CD4-positive, alpha-beta memory T cell (primary cell): ENCODE measurements at places on chromosomes 12 and 14. TPM values are rescaled to one million over a fixed set of nuclear protein-coding genes. Genes with fewer than 3 reads are reported as not detected.

GRCh38 chr12:75765170-75766059 is 254.0 kb upstream of the KRR1 start:
- no peak for DNase-seq

DNA sequence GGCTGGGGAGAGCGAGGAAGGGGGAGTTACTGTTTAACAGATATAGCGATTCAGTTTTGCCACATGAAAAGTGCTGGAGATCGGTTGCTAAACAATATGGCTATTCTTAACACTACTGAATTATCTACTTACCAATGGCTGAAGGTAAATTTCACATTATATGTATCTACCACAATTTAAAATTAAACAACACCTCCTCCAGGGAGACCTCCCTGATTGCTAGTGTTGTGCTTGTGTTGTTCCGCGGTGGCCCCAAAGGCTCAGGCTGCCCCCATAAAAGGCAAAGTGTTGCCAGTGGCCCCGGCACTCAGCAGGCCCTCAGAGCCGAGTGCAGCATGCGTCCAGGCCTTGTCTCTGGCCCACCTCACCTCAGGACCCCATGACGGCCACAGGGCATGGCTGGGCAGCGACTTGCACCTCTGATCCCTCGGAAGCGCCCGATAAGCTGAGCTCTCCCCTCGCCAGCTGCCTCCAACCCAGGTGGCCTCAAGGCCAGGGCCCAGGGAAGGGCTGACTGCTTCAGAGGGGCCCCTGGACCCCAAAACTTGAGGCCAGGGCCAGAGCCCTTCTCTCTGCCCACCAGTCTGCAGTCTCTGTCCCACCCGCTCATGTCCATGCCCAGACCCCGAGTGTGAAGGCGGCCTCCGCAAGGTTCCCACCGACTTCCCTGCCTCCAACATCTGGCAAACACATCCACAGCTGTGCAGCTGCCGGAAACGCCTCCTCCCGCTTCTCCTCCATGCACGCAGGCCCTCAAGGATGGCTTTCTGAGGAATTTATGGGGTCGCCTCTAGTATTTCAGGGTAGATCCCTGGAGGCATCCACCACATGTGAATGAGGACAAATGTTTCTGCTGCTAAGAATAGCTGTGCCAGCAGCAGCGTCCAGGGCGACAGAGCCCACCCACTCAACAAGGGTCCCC is 60.0 kb downstream of the NCOR2 start:
- DNase-seq, result no peak

- DNase-seq, result no peak
These were observed 412.2 kb upstream of the GARIN6 start for GRCh38 chr12:99235381-99235780.

- DNase-seq, result no peak
These were observed 3.3 kb downstream of the COL2A1 start for GRCh38 chr12:48000878-48001504.

DNA sequence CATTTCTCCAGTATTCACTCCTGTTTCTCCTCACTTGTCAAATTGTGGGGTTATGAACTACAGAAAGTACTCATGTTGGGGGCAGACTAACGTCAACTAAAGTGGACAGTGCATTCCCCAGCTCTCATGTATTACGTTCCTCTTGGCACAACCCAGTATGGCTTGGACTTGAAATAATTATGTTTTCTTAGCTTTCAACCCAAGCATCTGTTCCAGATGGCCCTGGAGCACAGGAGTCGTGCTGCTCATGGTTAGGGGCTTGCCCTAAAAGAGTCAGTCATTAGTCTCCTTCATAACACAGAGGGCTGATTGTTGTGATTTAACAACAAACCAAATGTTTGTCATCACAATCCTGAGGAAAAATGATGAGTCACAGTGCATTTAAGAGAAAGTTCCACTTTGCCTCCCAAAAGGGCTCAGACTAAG is 154.4 kb downstream of the RPAP3 start:
- no peak for DNase-seq

DNA sequence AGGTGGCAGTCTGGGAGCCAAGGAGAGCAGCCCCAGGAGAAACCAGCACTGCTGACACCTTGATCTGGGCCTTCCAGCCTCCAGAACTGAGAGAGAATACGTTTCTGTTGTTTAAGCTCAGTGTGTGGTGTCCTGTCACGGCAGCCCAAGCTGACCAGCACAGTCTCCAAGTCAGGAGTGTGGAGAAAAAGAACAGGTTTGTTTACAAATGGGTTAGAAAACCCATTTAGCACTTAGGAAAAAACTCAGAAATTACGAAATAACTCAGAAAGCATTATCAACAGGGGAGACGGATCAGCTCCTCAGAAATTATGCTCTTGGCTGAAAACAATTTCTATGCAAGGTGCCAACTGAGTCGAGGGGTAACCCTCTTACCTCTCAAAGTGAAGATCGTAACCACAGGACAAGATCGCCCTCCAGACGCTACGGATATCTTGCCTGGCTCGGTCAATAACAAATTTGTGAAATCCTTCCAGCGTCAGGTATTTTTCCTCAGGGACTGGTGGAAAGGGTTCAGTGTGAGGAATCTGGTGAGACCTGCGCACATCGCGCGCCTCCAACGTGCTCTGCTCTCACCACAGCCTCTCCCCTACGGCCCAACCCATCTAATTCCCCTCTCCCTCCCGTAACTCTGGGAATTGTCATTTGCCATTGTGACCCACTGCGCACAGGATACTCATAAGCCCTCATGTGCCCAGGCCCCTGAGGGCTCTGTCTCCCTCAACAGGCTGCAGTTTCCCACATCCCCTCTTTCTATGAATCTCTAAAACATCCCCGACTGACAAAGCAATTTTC is 50.2 kb downstream of the TRAFD1 start:
- DNase-seq, result no peak

GRCh38 chr12:4108803-4109345 is 164.7 kb upstream of the CCND2 start:
- DNase-seq, result no peak

DNA sequence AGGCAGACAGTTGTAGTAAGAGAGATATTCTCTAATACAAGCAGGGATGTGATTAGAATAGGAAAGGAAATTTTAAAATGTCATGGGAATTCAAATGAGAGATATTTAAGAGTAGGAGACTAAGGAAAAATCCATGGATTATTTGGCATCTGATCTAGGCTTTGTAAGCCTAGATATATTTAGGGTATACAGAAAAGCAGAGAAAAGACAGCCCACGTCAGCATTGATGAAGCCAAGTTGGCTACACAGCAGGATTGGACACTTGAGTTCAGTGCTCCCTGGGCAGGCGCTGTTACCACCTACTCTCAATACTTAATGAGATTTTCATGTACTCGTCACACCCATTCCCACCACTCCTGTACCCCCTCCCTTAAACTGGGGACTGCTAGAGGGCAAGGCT is 1.7 kb upstream of the KCNJ8 start:
- DNase-seq, result no peak

GRCh38 chr14:34027130-34027989 is 76.5 kb upstream of the EGLN3 start:
- no peak for DNase-seq

DNA sequence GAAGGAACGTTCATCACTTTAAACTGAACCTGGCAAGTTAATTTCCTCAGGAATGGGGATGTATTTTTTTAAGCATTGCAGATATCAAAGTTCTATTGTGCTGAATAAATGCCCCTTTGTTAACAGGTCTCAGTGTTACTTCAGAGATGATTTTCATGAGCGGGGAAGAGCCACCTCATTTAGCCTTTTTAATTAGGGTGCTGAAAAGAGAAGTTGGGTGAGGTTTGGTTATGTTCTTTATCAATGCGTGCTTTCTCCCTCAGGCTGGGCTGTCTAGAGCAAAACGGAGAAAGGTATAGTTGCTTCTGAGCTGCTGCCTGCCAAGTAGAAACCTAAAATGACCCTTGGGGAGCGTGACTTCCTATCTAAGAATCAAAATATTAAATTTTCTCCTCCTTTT is 8.0 kb upstream of the HIP1R start:
- no peak for DNase-seq

GRCh38 chr12:108253540-108253939 is 85.6 kb downstream of the CMKLR1 start:
- DNase-seq, result no peak

GRCh38 chr12:132148368-132149045 is 4.2 kb downstream of the NOC4L start:
- no peak for DNase-seq

DNA sequence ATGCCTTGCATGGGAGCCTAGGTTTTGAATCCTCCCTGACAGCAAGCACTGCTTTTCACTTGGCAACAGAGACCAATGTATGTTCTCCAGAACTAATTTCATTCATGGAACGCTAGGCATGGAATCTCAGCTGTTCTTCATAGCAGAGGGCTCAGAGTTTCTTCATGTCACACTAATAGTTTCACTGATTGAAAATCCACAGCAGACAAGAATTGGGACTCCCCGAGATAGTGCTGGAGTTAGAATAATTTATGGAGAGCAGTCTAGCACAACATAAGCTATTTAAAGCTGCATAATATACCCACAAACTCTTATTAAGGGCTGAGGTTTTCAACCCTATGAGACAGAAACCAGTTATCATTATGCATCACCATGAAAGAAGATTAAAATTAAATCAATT is 342.5 kb downstream of the TMEM132D start:
- no peak for DNase-seq

DNA sequence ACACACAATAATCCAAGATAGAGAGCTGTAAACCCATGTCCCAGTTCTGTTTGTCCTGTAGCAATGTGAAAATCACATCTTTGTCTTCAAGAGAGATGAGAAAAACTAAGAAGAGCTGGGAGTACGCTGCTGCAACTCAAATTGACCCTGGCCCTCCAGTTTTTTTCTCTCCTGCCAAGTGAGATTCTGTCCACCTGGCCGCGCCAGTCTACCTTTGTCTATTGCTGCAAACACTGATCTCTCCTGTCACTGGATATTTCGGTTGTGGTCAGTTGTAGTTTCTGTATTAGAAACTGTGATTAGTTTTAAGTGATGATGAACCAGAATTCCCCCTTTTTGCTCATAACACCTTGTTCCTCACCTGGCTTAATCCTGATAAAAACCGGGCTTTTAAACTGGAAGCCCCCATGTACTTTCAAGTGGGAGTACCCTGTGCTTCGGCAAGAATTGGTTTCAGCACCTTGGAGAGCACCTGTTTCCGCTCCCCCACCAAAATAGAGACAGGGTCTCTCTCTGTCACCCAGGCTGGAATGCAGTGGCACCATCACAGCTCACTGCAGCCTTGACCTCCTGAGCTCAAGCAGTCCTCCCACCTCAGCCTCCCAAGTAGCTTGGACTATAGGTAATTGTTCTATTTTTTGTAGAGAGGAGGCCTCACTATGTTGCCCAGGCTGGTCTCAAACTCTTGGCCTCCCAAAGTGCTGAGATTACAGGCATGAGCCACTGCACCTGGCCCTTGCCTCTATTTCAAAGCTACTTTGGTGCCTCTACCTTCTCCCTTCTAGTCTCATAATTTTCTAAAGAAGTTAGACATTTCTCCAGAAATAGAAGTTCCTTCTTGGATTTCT is 156.8 kb downstream of the PHETA1 start:
- no peak for DNase-seq

DNA sequence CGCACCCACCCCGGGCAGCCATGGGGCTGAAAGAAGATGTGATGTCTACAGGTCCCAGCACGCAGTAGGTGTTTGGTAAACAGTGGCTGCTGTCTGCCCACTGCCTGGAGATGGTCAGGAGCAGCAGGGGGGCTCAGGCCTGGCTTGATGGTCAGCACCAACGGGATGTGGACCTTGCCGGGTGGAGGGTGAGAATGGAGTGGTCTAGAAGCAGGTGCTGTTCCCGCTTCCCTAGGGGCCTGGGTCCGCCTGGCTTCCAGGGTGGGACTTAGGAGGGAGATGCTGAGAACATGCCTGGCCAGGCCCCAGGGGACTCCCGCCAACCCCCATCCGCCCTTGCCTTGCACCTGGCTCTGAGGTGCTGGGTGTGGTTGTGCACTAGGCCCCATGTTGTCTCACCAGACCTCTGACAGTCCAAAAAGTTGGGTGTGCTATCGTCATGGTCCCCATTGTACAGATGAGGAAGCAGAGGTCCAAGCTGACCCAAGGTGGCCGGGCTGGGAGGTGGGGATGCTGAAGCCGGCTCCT is 12.9 kb downstream of the FAM222A start:
- no peak for DNase-seq

GRCh38 chr12:84791444-84791843 is 121.2 kb downstream of the SLC6A15 start:
- DNase-seq, result no peak

GRCh38 chr12:131589221-131589897 is 121.5 kb upstream of the SFSWAP start:
- DNase-seq, result no peak

GRCh38 chr14:103480595-103480994 is 42.0 kb downstream of the CKB start:
- no peak for DNase-seq

DNA sequence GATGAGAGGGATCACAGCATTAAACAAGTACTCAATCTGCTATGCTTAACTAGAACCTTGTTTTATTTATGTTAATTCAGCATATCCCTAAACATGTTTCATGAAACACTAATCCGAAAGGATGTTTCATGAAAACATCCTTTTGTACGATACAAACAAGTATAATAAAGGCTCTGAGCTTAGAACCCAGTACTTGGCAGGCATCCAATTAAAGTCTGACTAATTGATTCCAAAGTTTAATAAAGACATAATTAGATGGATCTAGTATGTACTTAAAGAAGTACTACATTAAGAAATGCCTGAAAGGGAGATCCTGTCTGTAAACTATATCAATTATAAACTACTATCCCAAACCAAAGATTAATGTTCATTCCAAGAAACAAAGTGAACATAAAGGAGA is 51.8 kb downstream of the SCAF11 start:
- no peak for DNase-seq

- no peak for DNase-seq
These were observed 140.0 kb upstream of the PRICKLE1 start for GRCh38 chr12:42729535-42729900.

DNA sequence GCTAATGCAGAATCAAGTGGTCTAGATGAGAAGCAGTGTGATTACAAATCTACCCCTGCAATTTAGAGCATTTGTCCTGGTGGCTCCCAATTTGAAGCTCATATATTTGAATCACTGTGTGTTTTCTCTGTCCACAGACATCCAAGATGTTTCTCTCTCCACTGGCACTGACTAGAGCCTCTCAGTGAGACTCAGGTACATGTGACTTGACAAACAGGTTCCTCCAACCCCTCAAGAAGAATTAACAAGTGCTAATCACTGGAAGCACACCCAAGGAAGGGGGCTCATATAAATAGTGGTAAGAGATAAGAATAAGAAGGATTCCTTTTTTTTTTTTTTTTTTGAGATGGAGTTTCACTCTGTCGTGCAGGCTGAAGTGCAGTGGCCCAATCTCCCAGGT is 20.5 kb downstream of the OR10G2 start:
- DNase-seq, result no peak

- DNase-seq, result no peak
These were observed 44.8 kb upstream of the BCL2L14 start for GRCh38 chr12:12025799-12026386.

The RD3L gene
- not detected for total RNA-seq

The CHMP4A gene
- 99.3 TPM for total RNA-seq

The SLC7A7 gene
- total RNA-seq, result 0.70 TPM

The RNASE7 gene
- not detected for total RNA-seq

The RPGRIP1 gene
- not detected for total RNA-seq

The MMP17 gene
- 0.32 TPM for total RNA-seq

The TSPAN11 gene
- not detected for total RNA-seq
